Activated T-cell treated with anti-CD3 and anti-CD28 coated beads, Interleukin-2, amount 50 U/mL, for 72 hours (primary cell): ENCODE measurements at places on chromosomes 4 and X.

DNA sequence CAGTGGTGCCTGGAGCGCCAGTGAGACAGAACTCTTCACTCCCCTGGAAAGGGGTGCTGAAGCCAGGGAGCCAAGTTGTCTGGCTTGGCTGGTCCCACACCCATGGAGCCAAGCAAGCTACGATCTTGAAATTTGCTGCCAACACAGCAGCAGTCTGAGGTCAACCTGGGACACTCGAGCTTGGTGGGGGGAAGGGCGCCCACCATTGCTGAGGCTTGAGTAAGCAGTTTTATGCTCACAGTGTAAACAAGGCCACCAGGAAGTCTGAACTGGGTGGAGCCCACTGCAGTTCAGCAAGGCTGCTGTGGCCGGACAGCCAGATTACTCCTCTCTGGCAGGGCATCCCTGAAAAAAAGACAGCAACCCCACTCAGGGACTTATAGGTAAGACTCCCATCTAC is 149.5 kb downstream of the EDA2R start:
- H3K36me3 ChIP-seq = no peaks in the 10 kb centered on the region
- H3K4me3 ChIP-seq = no peak overlapping the region
- no peak for DNase-seq

GRCh38 chrX:30504309-30504708 is 73.3 kb downstream of the TASL start:
- no peak overlapping the region for H3K4me3 ChIP-seq
- H3K27me3 ChIP-seq = peaks cover 30% of the 10 kb centered on the region
- no peak overlapping the region for H3K27ac ChIP-seq
- H3K4me1 ChIP-seq = no peaks in the 10 kb centered on the region
- H3K36me3 ChIP-seq = no peaks in the 10 kb centered on the region

- H3K4me3 ChIP-seq = no peak overlapping the region
- no peak for DNase-seq
- no peaks in the 10 kb centered on the region for H3K4me1 ChIP-seq
- H3K27ac ChIP-seq = no peak overlapping the region
- peaks cover 6% of the 10 kb centered on the region for H3K36me3 ChIP-seq
- H3K27me3 ChIP-seq = no peaks in the 10 kb centered on the region
Measured at GRCh38 chr4:188495169-188495568, 355.9 kb downstream of the TRIML1 start.

DNA sequence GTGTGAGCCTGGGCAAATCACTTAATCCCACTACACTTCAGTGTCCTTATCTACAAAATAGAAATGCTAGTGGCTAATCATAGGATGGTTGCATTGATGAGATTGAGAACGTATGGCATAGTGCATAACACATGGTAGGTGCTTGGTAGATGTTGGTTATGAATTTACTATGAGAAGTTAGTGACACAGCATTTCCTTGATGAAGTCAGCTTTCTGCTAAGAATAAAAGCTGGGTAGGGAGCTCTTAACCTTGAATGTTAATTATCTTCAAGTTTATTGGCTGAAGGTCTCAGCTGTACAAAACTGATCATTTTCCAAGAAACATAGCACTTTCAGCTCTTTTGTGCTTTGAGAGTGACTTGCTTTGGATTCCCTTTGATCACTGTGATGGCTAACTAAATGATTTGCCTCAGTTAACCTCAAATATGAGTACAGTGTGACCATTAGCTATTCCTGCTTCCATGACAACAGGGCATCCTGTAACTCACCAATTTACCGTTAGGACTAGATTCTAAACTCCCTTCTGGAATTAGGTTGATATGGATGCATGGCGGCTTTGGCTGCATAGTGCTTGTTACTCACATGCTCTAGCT is 17.8 kb downstream of the PDK3 start:
- H3K4me3 ChIP-seq = peak overlapping the region; percentile 49
- no peak for DNase-seq
- H3K4me1 ChIP-seq = peaks cover 55% of the 10 kb centered on the region
- peak overlapping the region; percentile 68 for H3K27ac ChIP-seq

DNA sequence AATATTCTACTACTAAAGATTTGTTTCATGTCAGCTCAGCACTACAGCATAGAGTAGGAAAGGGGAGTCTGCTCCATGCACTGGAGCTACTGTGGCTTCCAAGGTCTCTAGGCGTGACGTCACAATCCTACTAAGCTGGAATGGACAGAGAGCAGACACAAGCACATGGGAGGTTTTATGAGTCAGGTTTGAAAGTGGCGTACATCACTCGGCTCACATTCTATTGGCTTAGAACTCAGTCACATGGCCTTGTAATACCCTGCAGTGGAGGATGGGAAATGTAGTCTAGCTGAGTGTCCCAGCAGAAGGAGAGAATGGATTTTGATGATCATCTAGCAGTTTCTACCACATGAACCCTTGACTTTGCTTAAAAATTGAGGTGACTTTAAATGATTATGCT is 624.8 kb upstream of the ATOH1 start:
- H3K36me3 ChIP-seq = no peaks in the 10 kb centered on the region
- H3K4me1 ChIP-seq = no peaks in the 10 kb centered on the region
- no peak overlapping the region for H3K4me3 ChIP-seq

DNA sequence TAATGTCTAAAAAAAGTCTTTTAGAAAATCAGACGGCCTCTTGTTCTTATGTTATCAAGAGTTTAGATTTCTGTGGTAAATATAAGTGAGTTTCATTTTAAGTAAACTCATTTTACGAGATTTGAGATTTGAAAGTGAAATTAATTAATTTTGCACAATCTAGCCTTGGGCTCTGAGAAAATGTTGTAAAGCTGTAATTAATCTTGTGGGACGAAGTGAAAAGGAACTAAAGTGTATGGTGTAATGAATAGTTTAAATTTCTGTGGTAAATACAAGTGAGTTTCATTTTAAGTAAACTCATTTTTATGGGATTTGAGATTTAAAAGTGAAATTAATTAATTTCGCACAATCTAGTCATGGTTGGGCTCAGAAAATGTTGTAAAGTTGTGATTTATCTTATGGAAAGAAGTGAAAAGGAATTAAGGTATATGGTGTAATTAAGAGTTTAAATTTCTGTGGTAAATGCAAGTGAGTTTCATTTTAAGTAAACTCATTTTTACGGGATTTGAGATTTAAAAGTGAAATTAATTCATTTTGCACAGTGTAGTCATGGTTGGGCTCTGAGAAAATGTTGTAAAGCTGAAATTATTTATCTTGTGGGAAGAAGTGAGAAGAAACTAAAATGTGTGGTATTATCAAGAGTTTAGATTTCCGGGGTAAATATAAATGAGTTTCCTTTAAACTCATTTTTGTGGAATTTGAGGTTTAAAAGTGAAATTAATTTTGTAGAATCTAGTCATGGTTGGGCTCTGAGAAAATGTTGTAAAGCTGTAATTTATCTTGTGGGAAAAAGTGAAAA is 1.6 kb downstream of the SCML1 start:
- H3K36me3 ChIP-seq = peaks cover 3% of the 10 kb centered on the region
- H3K4me1 ChIP-seq = peaks cover 29% of the 10 kb centered on the region
- peaks cover 36% of the 10 kb centered on the region for H3K27me3 ChIP-seq
- DNase-seq = no peak

GRCh38 chr4:108834835-108835384 is 72.1 kb upstream of the ETNPPL start:
- peaks cover 6% of the 10 kb centered on the region for H3K27me3 ChIP-seq
- no peaks in the 10 kb centered on the region for H3K4me1 ChIP-seq
- no peak overlapping the region for H3K4me3 ChIP-seq

DNA sequence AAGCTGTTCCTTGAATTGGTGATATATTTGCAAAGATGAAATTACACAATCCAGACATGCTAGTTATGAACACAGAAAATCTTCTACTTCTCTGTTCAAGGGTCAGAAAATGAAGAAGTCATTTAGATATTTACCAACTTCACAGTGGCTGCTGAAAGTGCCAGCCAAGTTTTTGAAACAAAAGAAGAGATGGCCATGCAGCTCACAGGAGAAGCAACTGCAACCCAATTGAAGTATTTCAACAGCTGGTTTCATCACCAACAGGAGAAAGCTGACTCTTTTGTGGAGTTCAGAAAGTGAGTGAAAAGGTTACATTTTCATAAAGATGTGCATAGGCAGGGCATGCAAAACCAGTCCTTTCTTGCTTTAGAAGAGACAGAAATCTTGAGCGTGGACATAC is 70.1 kb upstream of the LSM6 start:
- H3K27me3 ChIP-seq = peaks cover 29% of the 10 kb centered on the region
- peak; percentile 22 for DNase-seq
- H3K27ac ChIP-seq = peak overlapping the region; percentile 99
- H3K4me3 ChIP-seq = peak overlapping the region; percentile 91

DNA sequence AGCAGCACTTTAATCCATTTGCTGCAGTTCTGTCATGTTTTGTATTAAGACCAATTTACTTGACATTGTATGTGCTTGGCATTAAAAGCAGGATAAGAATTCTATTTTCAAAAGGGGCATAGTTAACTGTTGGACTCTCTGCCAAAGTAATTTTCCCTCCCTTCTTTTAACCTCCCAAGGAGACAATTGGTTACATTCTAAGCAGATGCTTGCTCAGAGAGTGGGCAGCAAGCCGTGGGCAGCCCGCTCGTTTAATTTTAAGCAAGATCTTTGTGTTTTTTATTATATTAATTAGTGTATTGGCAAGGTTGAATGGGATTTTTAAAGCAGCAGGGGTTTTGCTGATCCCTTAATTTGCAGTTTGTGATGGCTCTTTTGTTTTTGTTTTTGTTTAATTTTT is 37.1 kb upstream of the KLHL8 start:
- H3K36me3 ChIP-seq = peaks cover 2% of the 10 kb centered on the region
- no peak for DNase-seq
- H3K27me3 ChIP-seq = no peaks in the 10 kb centered on the region
- H3K4me3 ChIP-seq = no peak overlapping the region

DNA sequence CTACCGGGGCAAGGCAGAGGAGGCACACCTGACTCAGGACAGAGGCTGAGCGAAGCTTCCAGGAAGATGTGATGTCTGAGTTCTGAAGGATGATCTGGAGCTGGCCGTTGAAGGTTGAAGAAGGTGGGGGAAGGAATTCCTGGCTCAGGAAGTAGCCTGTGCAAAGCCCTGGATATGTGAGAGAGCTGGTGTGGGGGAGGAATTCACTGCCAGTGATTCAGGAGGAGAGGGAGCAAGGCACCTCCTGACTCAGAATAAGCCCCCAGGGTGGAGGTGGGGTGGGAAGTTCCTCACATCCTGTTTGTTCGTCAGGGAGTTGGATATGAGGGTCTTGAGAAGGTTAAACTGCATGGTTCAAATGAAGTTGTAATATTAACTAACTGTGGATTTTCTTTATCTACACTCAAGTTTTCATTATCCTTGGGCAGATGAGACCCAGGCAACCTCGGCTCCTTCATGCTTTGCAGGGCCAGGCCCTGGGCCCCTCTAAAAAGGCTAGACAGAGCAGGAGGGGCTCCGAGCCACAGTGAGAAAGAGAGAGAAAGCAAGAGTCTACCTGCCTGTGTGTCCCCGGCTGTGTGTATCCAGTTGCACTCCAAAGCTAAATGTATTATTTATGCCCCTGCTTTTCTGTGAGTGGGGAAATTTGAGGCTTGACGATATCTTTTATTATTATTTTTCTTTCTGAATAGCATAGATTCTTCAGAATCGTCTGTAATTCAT is 7.1 kb downstream of the NHSL2 start:
- no peaks in the 10 kb centered on the region for H3K4me1 ChIP-seq
- no peak overlapping the region for H3K4me3 ChIP-seq
- H3K36me3 ChIP-seq = no peaks in the 10 kb centered on the region
- no peak overlapping the region for H3K27ac ChIP-seq
- DNase-seq = no peak

GRCh38 chrX:120299928-120300327 is 11.3 kb downstream of the TMEM255A start:
- no peaks in the 10 kb centered on the region for H3K36me3 ChIP-seq
- no peak overlapping the region for H3K4me3 ChIP-seq
- peaks cover 11% of the 10 kb centered on the region for H3K4me1 ChIP-seq
- peaks cover 21% of the 10 kb centered on the region for H3K27me3 ChIP-seq
- H3K27ac ChIP-seq = no peak overlapping the region

GRCh38 chr4:110669663-110670062 is 46.8 kb upstream of the PITX2 start:
- H3K36me3 ChIP-seq = no peaks in the 10 kb centered on the region
- H3K4me1 ChIP-seq = no peaks in the 10 kb centered on the region
- no peak overlapping the region for H3K27ac ChIP-seq
- no peaks in the 10 kb centered on the region for H3K27me3 ChIP-seq

GRCh38 chr4:68570122-68570507 is 6.0 kb downstream of the UGT2B17 start:
- H3K27ac ChIP-seq = no peak overlapping the region
- no peaks in the 10 kb centered on the region for H3K36me3 ChIP-seq
- H3K4me3 ChIP-seq = no peak overlapping the region
- H3K4me1 ChIP-seq = no peaks in the 10 kb centered on the region
- H3K27me3 ChIP-seq = no peaks in the 10 kb centered on the region
- DNase-seq = no peak

- H3K27ac ChIP-seq = no peak overlapping the region
- DNase-seq = no peak
- H3K27me3 ChIP-seq = no peaks in the 10 kb centered on the region
- no peak overlapping the region for H3K4me3 ChIP-seq
Measured at GRCh38 chrX:74187211-74187610, 116.8 kb upstream of the ZCCHC13 start.

- H3K4me1 ChIP-seq = no peaks in the 10 kb centered on the region
- H3K36me3 ChIP-seq = no peaks in the 10 kb centered on the region
- no peak for DNase-seq
- no peak overlapping the region for H3K4me3 ChIP-seq
- no peaks in the 10 kb centered on the region for H3K27me3 ChIP-seq
Measured at GRCh38 chr4:94676970-94677369, 80.8 kb upstream of the BMPR1B start.

GRCh38 chr4:185880571-185880970 is 68.6 kb upstream of the SORBS2 start:
- H3K4me1 ChIP-seq = no peaks in the 10 kb centered on the region
- no peaks in the 10 kb centered on the region for H3K27me3 ChIP-seq
- DNase-seq = no peak
- H3K36me3 ChIP-seq = no peaks in the 10 kb centered on the region
- no peak overlapping the region for H3K27ac ChIP-seq

- H3K4me3 ChIP-seq = no peak overlapping the region
- H3K27ac ChIP-seq = no peak overlapping the region
- DNase-seq = no peak
Measured at GRCh38 chrX:50106051-50106675, 94.6 kb downstream of the AKAP4 start.

- no peaks in the 10 kb centered on the region for H3K27me3 ChIP-seq
- no peaks in the 10 kb centered on the region for H3K36me3 ChIP-seq
- no peak overlapping the region for H3K4me3 ChIP-seq
- no peak for DNase-seq
Measured at GRCh38 chr4:124641715-124642381, 70.7 kb downstream of the ANKRD50 start.

- H3K4me1 ChIP-seq = no peaks in the 10 kb centered on the region
- no peak overlapping the region for H3K27ac ChIP-seq
- no peaks in the 10 kb centered on the region for H3K27me3 ChIP-seq
Measured at GRCh38 chr4:180674619-180675358, 1568.4 kb upstream of the TENM3 start.
